ENCODE measurements at places on chromosomes 7 and 10.
A peak's percentile ranks its signal among the peaks of the same experiment; 100 is the strongest.

- no peak for DNase-seq
Measured at GRCh38 chr7:143884969-143885559, 16.9 kb downstream of the TCAF1 start.

DNA sequence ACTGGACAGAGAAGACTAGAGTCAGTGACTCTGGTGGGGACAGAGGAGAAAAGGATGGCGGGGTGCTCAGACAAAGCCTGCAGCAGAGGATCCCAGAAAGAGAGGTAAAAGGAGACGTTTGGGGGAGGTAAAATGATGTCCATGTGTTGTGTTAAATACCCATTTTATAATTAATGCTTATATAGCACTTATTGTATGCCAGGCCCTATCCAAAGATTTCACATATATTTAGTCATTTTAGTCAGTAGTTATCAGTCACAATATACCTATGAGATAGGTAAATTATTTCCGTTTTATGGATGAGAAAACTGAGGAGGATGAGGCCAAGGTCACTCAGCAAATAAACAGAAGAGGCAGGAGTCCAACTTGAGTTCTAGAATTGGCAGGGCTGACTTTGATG lies 144.6 kb upstream of the SEMA3E start:
- no peak for DNase-seq

- DNase-seq = no peak
Measured at GRCh38 chr10:87721781-87722180, 62.1 kb downstream of the PAPSS2 start.

- DNase-seq = no peak
Measured at GRCh38 chr7:12570534-12571461, at the start of gene SCIN. TSS of gene SCIN (plus strand) at chr7:12570720. CDS start at chr7:12570787, 67 bp downstream.

DNA sequence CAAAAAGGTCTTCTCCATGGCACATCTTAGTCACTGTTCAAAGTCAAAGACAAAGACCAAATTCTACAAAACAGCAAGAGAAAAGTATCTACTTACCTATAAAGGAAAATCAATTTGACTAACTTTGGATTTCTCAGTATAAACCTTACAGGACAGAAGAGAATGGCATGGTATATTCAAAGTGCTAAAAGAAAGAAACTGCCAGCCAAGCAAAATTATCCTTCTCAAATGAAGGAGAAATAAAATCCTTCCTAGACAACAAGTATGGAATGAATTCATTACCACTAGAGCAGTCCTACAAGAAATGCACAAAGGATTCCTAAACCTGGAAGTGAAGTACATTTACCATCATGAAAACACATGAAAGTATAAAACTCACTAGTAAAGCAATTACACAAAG lies 235.5 kb downstream of the STK31 start:
- DNase-seq = no peak

GRCh38 chr10:11610166-11610825 lies 1.2 kb downstream of the USP6NL start:
- DNase-seq = no peak

- DNase-seq = no peak
Measured at GRCh38 chr10:4186849-4187540, 402.0 kb upstream of the KLF6 start.

DNA sequence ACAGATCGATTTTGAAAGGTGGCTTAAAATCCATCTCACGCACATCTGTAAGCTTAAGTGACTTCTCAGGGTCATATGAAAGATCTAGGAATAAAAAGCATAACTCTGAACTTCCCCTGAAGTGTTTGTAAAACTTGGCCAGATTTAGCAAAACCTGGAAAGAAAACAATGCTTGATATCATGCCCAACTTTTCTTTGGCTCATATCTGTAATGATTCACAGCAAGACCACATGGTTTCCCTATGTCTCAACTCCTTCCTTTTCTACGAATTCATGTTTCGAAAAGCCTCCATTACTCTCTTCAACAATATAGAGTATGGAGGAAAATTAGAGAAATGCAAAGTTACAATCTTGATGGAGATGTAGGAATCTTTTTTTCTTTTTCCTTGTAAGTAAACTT lies 20.1 kb upstream of the CABCOCO1 start:
- no peak for DNase-seq

DNA sequence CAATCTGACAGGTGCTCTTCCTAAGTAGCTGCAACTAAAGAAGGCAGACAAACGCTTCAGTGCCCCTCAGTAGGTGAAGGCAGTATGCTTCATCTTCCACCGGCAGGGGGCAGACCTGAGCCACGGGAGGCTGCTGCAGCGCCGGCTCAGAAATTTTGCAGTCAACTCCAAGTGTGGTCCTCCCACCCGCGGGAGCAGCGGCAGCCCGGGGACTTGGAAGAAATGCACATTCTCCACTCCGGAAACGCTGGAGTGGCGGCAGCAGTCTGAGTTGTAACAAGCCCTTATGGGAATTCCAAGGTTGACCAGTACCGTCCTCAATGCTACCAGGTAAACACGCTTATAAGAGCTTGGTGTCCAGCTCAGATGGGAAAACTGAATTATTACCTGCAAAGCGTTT lies 3.4 kb downstream of the IGFBP3 start:
- DNase-seq = peak; percentile 14

- DNase-seq = no peak
Measured at GRCh38 chr7:44059219-44060090, 5.9 kb downstream of the PGAM2 start.

GRCh38 chr7:38312821-38313220 lies 39.4 kb upstream of the TARP start:
- DNase-seq = no peak

DNA sequence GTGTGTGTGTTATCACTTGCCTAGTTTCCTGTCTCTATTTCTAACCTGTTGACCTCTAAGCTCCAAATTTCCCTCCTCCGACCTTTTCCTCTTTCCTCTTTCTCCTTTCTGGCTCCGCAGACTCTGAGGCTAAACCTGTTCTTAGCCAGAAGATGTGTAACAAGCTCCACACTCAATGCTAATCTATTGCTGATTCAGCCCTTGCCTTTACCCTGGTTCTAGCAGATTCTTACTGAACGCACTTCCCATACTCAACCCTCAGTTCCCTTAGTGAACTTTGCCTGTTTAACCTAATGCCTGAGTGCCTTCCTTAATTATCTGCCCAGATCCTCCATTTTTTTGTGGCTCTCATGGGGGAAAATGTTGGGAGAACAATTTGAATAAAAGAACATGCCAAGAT lies 30.0 kb upstream of the SGMS1 start:
- no peak for DNase-seq

DNA sequence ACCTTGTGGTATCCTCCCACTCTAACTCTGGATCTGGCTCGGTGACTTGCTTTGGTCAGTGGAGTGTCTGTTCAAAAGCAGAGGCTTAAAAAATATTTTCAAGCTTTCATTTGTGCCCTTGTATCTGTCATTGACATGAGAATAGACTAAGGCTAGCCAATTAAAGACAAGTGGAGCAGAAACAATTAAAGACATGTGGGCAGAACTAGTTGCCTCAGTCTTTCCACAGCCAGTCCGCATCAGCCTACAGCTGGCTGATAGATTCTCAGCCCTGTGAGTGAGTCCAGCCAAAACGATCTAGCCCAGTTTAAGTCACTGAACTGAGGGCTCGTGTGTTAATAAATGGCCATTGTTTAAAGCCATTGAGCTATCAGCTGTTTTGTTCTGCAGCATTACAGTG lies 185.2 kb upstream of the DGKB start:
- no peak for DNase-seq

DNA sequence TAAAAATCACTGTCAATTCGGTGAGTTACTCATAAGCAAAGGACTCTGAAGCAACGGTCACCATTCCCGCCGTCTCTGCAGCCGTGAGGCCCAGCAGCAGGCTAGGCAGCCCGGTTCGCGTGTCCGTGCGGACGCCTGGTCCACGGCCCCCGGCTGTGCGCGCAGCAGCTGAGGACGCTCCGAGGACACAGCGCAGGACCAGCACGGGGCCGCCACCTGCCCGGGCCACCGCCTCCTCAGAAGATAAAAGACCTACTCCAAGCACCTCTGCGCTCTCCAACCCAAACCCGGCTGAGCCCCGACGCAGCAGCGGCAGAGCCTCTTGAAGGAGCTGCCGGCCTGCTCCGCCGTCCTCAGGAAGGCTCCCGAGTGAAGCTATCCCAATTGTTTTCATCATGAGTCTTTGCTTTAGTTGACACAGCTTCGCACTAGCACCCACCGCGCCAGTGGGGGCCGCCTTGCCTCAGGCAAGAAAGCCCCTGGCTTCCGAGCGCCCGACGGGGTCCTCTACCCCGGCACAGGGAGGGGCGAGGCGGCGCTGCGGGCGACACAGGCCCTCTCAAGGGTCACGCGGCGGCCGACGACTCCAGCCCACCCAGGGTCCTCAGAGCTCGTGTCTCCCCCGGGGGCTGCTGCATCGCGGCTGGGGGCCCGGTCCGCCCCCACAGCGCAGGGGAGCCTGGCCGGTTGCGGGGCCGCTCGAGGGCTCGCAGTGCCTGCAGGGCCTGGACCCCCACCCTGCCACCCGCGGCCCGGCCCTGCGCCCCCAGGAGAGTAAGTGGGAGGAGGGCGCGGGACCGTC lies 16.9 kb upstream of the GPR146 start:
- no peak for DNase-seq

- DNase-seq = no peak
Measured at GRCh38 chr7:149626972-149627371, 129.4 kb upstream of the ZNF746 start.

DNA sequence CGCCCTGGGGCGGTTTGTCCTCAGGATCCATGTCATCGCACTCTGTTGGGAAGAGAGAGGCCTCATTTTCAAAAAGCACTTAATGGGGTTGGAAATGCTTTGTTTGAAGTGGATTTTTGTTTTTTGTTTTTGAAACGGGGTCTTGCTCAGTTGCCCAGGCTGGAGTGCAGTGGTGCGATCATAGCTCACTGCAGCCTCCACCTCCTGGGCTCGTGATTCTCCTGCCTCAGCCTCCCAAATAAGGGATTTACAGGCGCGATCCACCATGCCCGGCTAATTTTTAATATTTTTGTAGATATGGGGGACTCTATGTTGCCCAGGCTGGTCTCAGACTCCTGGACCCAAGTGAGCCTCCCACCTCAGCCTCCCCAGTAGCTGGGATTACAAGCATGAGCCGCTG lies 735 bp downstream of the FKBP6 start:
- no peak for DNase-seq

DNA sequence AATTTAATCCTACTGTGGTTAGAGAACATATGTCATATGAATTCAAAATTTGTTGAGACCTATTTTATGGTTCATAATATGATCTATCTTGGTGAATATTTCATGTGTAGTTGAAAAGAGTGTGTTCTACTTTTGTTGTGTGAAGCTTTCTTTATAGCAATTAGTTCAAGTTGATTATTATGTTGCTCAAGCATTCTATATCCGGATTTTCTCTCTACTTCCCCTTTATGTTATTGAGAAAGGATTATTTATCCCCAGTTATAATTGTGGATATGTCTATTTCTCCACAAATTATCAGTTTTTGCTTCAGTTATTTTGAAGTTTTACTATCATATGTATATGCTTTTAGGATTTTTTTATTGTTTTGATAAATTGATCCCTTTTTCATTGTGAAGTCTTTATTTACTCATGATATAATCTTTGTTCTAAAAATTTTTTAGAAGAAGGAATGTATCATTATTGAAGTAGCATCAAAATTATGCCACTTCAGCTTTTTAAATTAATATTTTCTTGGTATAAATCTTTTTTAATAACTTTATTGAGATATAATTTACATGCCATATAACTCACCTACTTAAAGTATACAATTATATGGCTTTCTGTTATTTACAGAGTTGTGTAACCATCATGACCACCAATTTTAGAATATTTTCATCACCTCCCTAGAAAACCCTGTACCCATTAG lies 12.0 kb upstream of the MEST start:
- DNase-seq = no peak

- no peak for DNase-seq
Measured at GRCh38 chr7:77202481-77202976, 2.9 kb upstream of the FGL2 start.

DNA sequence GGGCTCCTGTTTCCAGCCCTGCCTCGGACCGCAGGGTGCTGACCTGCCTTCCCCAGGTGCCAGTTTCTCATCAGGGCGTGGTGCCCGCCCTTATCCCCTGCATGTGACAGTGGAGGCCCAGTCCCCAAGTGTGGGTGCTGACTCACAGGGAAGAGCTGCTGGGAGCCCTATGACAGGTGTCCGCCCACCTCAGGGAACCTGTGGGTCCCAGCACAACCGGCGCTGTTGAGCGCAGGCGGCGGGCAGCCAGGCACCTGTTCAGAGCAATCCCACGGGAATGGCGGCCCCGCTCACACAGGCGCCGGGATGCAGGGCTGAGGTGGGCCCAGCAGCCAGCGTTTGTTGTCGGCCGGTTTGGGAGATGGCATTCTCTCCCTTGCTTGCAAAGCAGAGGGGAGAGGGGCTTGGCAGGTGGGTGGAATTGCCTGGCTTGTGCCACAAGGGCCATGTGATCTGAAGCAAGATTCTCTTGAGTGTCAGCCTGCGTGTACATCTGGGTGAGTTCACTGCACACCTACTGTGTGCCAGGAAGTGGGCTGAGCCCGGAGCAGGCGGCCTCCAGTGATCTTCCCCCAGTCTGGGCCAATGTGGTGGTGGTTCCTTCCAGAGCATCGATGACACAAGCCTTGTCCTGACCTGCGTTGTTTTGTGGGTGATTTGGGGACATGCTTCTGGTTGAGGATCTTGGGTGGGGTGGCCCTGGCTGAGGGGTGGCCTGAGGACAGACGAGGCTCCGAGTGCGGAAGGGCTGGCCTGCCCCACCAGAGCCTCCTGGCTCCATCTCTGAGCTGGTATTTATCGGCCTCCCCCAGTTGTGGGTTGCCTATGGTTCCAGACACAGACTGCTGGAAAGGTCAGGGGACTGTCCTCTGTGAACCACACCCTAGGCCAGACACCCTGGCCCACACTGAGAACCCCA lies 2.4 kb downstream of the PWWP2B start:
- no peak for DNase-seq

DNA sequence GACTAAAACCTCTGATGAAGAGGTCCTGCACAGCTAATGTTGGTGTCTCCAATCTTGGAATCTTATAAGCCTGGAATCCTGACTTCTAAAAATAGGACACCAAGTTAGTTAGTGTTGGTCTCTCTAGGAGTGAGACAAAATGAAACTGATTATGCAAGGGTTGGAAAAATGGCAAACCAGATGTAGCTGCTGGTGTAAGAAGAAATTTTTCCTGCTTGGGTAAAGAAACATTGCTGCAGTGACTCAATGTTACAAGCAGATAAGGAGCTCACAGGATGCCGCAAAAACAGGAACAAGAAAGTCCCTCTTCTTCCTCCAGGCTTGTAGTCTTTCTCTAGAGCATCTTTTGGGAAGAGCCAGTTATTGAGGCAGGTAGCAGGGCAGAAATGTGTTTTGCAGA lies 449.0 kb downstream of the ETV1 start:
- no peak for DNase-seq

- DNase-seq = no peak
Measured at GRCh38 chr10:4016214-4016740, 231.3 kb upstream of the KLF6 start.

- no peak for DNase-seq
Measured at GRCh38 chr10:74377476-74377875, 226.5 kb downstream of the ADK start.

DNA sequence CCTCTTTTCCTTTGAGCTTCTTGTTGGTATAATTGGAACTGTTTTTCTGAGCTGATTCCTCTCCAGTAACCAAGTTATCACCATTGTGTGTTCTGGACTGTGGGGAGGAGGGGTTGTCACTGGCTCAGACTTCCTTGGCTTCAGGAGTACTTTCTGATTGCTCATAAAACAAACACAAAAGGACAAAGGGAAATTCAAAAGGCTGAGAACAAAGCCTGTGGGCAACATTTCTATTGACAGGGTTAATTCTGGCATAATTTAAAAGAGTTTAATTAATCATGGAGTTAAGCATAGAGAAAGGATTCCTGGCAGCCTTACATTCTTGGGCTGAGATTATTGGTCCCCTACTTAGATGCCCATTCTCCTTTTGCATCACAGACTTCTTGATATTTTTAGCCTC lies 222.9 kb upstream of the KMT2E start:
- no peak for DNase-seq

All from T-helper 22 cell (primary cell).